ENCODE measurements at places on chromosomes 6 and 20.
A peak's percentile ranks its signal among the peaks of the same experiment; 100 is the strongest.

DNA sequence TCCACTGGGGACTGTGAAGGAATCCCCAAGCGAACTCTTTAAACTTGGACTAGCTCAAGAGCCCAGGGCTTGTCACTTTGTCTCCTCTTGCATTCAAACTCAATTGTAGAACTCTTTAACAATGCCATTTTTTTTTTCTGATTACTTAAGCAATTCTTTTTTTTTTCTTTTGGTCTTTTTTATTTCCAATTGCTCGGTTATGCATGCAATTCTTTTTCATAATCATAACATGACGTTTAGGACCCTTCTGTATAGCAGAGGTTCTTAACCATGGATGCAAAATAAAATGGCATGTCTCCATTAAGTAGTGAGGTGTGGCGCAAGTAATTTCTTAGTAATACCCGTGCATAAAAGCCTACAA is 466 bp upstream of the BFSP1 start:
- peak overlapping the region; percentile 21 for H3K27ac ChIP-seq
- H3K27me3 ChIP-seq: no peaks in the 10 kb centered on the region
- no peak for DNase-seq
- H3K36me3 ChIP-seq: no peaks in the 10 kb centered on the region
- H3K4me3 ChIP-seq: peak overlapping the region; percentile 75
- peaks cover 13% of the 10 kb centered on the region for H3K4me1 ChIP-seq

DNA sequence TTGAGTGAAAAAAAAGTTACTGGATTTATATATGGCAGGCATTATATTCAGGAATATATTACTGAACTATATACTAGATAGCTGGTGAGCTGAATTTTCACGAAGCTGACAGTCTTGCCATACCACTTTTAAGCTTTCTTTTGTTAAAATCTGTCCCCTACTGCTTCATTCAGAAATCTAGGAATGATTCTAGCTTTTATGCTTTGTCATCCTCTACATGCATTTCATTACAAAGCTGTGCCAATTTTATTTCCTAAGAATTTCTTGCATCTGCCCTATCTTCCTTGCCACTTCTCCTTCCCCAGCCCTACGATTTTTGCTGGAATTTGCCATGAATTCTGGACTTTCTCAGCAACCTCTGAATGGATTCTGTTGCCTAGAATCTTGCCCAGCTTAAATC is 158.5 kb upstream of the ADGRB3 start:
- H3K27me3 ChIP-seq: no peaks in the 10 kb centered on the region
- no peaks in the 10 kb centered on the region for H3K36me3 ChIP-seq
- H3K27ac ChIP-seq: no peak overlapping the region

DNA sequence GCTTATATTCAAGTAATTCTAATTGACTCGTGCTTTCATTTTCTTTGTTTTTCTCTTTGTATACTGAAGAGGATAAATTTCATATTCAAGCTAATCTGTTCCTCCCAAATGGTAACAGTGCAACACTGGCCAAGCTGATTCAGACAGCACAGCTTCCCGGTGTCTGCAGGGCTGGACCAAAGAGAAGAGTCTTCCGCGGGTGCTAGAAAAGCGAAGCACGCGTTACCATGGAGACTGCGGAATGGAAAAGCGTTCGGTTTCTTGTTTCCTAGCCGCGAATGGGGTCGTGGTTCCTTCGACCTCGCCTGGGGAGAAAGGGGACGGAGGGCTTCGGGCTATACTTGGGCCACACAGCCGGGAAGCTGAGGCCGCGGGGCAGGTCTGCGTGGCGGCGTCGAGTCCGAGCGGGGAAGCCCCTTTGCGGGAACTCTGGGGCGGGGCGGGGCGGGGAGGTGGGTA is 6.2 kb upstream of the ZNF311 start:
- H3K27ac ChIP-seq: peak overlapping the region; percentile 25
- peaks cover 4% of the 10 kb centered on the region for H3K4me1 ChIP-seq
- H3K4me3 ChIP-seq: peak overlapping the region; percentile 52
- peaks cover 12% of the 10 kb centered on the region for H3K27me3 ChIP-seq
- peak; percentile 35 for DNase-seq

GRCh38 chr20:41567615-41568014 is 50.6 kb downstream of the CHD6 start:
- peaks cover 14% of the 10 kb centered on the region for H3K4me1 ChIP-seq
- H3K27me3 ChIP-seq: no peaks in the 10 kb centered on the region

GRCh38 chr20:8523684-8524083 is 391.6 kb downstream of the PLCB1 start:
- no peaks in the 10 kb centered on the region for H3K4me1 ChIP-seq
- H3K36me3 ChIP-seq: no peaks in the 10 kb centered on the region
- H3K27ac ChIP-seq: no peak overlapping the region
- no peaks in the 10 kb centered on the region for H3K27me3 ChIP-seq
- no peak overlapping the region for H3K4me3 ChIP-seq

DNA sequence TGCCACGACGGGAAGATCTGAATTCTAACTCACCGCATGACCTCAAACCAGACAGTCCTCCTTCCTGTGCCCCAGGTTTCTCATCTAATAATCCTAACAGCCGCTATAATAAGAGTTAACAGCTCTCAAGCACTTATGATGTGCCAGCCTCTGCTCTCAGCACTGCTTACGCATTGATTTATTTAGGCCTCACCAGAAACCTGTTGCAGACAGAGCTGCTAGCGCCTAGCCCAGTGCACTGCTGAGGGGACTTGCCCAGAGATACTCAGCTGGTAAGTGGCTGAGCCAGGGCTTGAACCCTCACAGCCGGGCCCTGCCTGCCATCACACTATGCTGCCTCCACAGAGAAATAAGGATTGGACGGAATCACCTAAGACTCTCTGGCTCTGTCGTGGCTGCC is 37.7 kb downstream of the GRM4 start:
- peaks cover 78% of the 10 kb centered on the region for H3K27me3 ChIP-seq
- no peaks in the 10 kb centered on the region for H3K4me1 ChIP-seq
- no peak for DNase-seq
- H3K27ac ChIP-seq: no peak overlapping the region
- H3K36me3 ChIP-seq: no peaks in the 10 kb centered on the region

GRCh38 chr6:33490198-33490597 is 35.8 kb downstream of the ZBTB9 start:
- no peak overlapping the region for H3K27ac ChIP-seq
- no peaks in the 10 kb centered on the region for H3K27me3 ChIP-seq
- DNase-seq: no peak
- H3K4me3 ChIP-seq: no peak overlapping the region
- no peaks in the 10 kb centered on the region for H3K36me3 ChIP-seq
- no peaks in the 10 kb centered on the region for H3K4me1 ChIP-seq

- H3K27ac ChIP-seq: no peak overlapping the region
- H3K36me3 ChIP-seq: no peaks in the 10 kb centered on the region
- no peak overlapping the region for H3K4me3 ChIP-seq
Observed at GRCh38 chr20:54043076-54043967, 27.1 kb downstream of the BCAS1 start.

DNA sequence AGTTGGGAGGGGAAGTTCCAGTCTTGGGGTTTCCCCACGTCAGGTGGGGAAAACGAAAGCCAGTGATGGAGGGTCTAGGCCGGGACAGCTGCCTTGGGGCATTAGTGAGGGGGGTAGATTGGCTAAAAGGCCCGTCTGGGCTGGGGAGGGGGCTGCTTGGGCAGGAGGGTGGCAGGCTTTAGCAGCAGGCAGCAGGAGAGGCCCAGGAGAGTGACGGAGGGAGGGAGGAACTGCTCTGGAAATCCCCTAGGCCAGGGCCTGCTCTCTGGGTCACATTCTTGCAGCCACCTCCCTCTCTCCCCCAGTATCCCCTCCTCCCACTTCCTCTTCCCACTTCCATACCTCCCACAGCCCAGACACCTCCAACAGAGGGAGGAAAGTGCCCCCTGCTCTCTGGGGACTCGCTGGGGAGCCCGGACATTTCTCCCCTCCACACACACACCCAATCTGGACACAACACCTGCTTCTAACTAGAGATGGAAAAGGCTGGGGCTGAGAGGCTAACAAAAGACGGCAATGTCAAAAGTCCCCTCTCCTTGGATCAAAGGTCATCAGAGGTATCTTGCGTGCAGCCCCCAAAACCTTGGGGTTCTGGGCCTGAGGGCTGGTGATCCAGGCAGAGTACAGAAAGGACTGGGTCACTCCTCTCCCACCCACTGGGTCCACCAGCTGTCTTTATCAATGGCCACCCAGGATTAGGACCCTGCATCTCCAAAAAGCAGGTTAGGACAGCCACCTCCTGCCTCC is 1.8 kb downstream of the NFKBIE start:
- peak overlapping the region; percentile 79 for H3K4me3 ChIP-seq
- H3K4me1 ChIP-seq: peaks cover 17% of the 10 kb centered on the region
- H3K27ac ChIP-seq: peak overlapping the region; percentile 87
- DNase-seq: no peak

- H3K4me3 ChIP-seq: no peak overlapping the region
- peaks cover 3% of the 10 kb centered on the region for H3K27me3 ChIP-seq
- H3K36me3 ChIP-seq: no peaks in the 10 kb centered on the region
Observed at GRCh38 chr6:99324996-99325395, 24.5 kb downstream of the FAXC start.

DNA sequence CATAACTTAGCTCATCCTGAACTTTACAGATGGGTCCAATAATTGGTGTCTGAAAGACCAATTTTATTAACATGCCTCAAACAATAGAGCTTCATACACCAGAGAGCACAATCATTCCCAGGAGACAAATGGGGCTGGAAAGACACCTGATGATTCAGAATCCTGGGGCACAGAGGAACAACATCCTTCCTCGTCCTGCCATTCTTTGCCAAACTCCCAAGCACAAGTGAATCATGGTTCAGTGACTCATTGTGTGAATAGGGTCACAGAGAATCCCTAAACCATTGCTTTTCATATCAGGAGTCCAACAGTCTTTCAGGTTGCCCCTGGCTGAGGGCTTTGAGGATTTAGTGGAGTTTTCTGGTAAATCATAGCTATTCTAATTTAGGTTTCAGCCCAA is 266.4 kb upstream of the BMP2 start:
- no peak for DNase-seq
- H3K27me3 ChIP-seq: no peaks in the 10 kb centered on the region
- no peaks in the 10 kb centered on the region for H3K4me1 ChIP-seq
- H3K36me3 ChIP-seq: no peaks in the 10 kb centered on the region

DNA sequence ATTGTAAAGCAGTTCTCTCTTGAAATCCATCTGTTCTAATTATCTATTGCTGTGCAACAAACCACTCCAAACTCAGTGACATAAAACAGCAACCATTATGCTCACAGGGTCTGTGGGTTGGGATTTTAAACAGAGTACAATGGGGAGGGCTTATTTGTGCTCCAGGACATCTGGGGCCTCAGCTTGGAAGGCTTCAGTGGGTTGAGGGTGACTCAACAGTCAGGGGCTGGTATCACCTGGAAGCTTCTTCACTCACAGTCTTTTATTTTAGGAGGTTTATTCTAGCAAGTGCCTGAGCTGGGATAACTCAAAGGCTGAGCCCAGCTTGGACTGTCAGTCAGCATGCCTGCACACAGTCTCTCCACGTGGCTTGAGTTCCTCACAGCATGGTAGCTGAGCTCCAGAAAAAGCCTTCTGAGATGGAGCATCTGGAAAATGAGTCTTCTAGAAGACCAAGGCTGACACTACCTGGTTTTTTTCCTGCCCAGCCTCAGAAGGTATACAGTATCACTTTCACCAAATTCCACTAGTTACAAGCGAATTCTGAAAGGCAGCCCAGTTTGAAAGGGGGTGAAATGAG is 234.6 kb upstream of the ID4 start:
- H3K4me3 ChIP-seq: no peak overlapping the region
- no peaks in the 10 kb centered on the region for H3K36me3 ChIP-seq
- DNase-seq: no peak

DNA sequence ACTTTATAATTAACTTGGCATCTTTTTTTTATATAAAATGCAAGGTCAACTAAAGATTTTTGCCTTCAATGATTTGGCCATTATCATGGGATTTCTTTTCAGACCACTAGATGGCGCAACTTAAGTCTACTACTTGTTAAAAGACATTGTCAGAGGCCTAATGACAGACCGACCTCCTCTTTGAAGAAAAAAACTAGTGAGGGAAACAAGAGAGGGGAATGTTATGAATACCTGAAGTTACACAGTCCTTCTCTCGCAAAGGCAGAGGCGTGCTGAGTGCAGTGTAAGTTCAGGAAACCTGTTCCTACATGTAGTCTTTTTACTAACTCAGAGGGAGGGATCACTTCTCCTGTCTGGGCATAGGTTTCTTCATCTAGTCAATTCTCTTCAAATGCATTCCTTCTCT is 9.3 kb downstream of the TRAPPC3L start:
- no peak for DNase-seq
- no peaks in the 10 kb centered on the region for H3K4me1 ChIP-seq
- peaks cover 3% of the 10 kb centered on the region for H3K27me3 ChIP-seq
- H3K4me3 ChIP-seq: no peak overlapping the region

- H3K4me1 ChIP-seq: peaks cover 17% of the 10 kb centered on the region
- peak overlapping the region; percentile 32 for H3K27ac ChIP-seq
- no peaks in the 10 kb centered on the region for H3K36me3 ChIP-seq
- H3K4me3 ChIP-seq: no peak overlapping the region
Observed at GRCh38 chr6:35583893-35584688, 71.4 kb upstream of the TULP1 start.

- no peak overlapping the region for H3K27ac ChIP-seq
- no peaks in the 10 kb centered on the region for H3K36me3 ChIP-seq
- H3K4me3 ChIP-seq: no peak overlapping the region
Observed at GRCh38 chr6:138971601-138972000, 16.5 kb downstream of the REPS1 start.

DNA sequence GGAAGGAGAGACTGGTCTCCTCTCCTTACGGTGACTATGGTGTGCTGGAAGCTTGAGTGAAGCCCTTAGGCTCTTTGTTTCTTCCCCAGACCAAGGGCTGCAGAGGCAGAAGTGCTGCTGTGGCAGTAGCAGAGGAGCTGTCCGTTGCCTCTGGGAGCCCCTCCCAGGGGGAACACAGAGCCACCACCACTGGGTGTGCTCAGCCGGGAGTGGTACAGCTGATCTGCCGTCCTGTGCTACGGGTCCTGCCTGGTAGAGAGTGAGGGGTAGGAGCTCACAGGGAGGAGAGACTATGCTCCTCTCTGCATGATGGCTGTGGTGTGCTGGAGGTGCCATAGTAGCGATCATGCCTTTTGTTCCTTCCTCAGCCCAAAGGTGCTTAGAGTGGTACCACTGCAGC is 318.7 kb downstream of the DOK5 start:
- H3K36me3 ChIP-seq: no peaks in the 10 kb centered on the region
- H3K27me3 ChIP-seq: no peaks in the 10 kb centered on the region
- H3K4me1 ChIP-seq: no peaks in the 10 kb centered on the region
- no peak overlapping the region for H3K4me3 ChIP-seq
- no peak overlapping the region for H3K27ac ChIP-seq

DNA sequence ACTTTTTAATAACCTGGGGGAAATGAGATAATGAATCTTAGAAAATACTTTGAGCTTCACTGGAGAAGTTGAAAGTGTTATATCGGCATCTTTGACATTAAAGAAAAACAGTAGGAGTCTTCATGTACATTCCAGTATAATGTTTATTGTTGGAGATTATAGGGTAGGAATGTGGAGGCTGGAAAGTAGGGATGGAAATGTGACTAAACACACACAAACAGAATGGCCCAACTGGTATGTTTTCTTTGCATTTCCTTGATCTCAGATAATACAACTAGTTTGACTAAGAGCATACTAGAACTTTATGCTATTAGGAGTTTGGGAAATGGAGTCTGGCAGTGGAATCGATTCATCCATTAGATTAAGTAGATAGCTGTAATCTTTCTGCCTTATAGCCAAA is 10.1 kb upstream of the BAG2 start:
- peaks cover 7% of the 10 kb centered on the region for H3K36me3 ChIP-seq
- no peaks in the 10 kb centered on the region for H3K27me3 ChIP-seq
- DNase-seq: no peak
- no peak overlapping the region for H3K27ac ChIP-seq

GRCh38 chr6:99592900-99593299 is 13.7 kb upstream of the PRDM13 start:
- H3K27ac ChIP-seq: no peak overlapping the region
- no peaks in the 10 kb centered on the region for H3K36me3 ChIP-seq
- H3K27me3 ChIP-seq: peaks cover 43% of the 10 kb centered on the region
- H3K4me3 ChIP-seq: no peak overlapping the region

All from T-cell (primary cell).